CD8-positive, alpha-beta memory T cell (primary cell): ENCODE measurements at places on chromosomes 2 and 18.
A peak's percentile ranks its signal among the peaks of the same experiment; 100 is the strongest.

DNA sequence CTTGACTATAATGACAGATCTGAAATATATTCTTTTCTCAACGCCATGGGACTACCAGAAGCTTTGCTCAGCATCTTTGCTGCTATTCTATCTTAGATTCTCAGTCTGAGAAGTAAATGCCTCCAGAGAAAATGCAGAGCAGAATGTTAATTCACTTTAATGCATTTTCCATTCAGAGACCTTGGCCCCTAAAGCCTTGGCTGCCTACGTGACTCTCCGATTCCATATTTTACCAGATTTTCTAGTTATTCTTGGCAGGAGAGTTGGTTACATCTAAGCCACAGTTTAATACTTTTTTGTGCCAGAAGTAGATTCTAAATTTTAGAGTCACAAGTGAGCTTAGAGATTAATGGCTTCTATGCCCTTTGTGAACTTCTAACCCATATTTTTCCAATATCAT lies 837.1 kb upstream of the POU3F3 start:
- DNase-seq = no peak

DNA sequence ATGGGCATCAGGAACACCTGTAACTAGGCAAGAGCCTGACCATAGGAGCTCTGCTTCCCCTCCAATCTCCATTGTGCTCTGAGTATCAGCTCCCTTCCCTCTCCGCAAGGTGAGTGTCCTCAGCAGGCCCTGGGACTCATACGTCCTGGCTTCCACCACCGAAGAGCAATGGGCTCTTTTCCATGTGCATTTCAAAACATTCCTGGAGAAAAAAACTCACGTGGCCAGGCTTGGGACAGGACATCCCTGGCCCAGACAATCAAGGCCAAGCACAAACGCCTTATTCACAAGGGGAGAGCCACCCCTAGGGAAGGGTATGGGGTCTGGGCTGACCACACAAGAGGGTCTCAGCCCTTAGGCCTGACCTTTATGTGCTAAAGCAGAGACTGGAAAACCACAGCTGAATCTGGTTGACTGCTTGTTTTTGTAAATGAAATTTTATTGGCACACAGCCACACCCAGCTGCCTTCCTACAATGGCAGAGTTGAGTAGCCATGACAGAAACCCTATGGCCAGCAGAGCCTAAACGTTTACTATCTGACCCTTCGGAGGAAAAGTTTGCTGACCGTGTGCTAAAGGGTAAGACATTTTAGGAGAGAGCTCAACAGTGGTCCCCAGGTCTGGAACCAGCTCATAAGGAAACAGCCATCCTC lies 175.7 kb upstream of the ARL4C start:
- DNase-seq = no peak

- DNase-seq = peak; percentile 24
These were observed 47.4 kb upstream of the NXPH2 start for GRCh38 chr2:138827426-138828054.

DNA sequence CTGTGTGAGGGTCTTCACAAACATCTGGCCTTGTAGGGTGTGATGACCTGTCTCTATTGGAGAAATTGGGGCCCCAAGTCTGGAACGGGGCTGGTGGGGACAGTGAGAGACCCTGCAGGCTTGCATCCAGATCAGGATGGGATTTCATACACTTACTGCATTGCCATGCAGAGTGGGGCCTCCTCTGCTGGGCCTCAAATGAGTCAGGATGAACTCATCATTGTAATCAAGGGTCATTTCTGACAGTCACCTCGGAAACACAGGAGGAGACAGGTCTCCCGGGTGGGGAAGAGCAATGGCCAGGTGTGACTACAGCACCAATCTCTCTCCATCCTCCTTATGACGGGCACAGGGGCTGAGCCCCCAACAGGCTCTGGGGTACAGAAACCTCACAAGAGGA lies 48.1 kb upstream of the GALR1 start:
- no peak for DNase-seq

- no peak for DNase-seq
These were observed 6.5 kb downstream of the SULT6B1 start for GRCh38 chr2:37181726-37182684.

DNA sequence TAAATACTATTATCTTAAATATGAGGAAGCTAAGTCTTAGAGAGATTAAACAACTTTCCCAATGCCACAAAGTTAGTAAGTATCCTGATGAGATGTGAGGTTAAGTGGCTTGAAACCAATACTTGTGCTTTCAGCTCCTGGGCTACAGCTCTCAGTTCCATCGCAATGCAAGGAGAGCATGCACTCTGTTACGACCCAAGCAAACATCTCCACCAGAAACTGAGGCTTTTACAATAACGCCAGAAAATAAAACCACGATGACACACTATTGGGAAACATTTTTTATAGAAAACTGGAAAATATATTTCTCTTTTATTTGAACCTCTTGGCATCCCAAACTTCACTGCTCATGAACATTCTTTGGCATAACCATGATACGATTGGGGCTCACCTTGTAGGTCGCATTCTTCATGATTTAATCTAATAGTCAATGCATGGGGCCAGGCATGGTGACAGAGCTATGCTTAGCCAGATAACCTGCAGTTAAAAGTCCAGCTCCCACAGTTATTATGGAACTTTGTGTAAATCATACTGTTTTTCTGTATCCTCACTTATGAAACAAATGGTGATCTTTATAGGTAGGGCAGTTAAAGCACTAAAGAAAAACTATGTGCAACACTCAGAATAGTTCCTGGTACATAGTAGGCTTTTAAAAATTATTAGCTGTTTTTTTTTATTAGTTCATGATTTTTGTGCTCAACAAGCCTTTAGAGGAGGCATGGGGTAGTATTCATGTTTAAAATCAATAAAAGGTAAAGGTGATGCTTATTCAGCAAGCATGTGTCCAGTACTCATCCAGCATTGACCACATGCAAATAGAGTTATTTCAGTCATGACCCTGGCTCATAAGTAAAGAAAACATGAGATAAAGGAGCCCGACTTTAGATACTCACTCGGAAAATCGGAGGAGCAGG lies 238.3 kb upstream of the TRIB2 start:
- no peak for DNase-seq

DNA sequence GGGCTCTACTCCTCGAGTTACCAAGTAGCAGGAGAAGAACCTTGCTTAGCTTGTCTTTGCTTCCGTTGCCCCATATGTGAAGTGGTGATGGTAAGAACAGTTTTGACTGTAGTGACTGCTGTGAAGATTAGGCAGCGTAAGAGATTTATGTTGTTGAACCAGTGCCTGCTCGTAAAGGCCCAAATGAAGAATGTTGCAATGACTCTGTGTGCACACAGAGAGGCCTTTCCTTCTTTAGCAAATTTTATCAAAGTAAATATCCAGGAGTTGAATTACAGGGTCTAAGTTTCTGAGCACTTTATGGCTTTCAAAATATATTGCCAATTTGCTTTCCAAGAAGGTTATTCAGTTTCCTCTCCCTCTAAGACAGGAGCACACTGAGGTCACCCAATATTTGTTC lies 14.5 kb downstream of the NTSR2 start:
- DNase-seq = no peak

DNA sequence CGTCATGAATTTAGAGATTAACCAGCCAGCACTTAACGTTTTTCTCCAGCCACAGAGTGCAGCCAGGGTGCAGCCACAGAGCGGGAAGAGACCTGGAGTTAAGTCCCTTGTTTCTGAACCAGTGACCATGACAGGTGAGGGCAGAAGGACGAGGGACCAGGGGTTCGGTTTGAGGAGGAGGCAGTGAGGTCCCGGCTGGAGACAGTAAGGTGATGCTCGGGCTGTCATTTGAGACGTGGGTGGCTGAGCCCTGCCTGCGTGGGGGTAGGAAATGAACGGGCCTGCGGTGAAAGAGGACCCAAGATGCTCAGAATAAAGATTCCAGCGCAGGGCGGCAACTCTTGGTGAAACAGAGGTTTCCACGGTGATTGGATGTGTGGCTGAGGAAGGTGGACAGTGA lies 205.9 kb downstream of the SNTG2 start:
- no peak for DNase-seq

- no peak for DNase-seq
These were observed 184.1 kb upstream of the KYNU start for GRCh38 chr2:142693171-142693950.

DNA sequence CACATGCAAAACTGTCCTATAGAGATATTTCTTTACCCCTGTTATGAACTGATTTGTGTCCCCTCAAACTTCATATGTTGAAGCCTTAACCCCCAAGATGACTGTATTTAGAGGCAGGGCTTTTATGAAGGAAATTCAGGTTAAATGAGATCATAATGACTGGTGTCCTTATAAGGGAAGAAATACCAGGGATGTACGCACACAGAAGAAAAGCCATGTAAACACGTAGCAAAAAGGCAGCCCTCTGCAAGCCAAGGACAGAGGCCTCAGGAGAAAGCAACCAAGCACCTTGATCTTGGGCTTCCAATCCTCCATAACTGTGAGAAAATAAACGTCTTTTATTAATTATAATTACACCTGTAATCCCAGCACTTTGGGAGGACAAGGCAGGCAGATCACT lies 101.3 kb upstream of the NDUFV2 start:
- DNase-seq = no peak

DNA sequence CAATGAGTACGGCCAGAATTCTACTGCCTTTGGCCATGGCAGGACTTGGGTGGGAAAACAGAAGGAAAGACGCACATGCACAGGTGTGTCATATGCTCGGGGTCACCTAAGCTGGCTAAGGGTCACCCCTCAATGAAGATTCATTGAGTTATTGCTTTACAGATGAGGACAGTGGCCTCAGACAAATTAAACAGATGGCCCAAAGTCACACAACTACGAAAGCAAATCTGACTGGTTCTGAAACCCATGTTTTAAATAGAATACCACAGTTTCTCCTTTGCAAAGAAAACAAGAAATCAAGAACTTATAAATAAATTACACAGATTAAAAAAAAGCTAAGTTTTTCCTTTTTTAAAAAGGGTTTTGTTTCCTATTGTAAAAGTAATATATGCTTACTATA lies 70.5 kb downstream of the ID2 start:
- no peak for DNase-seq

- no peak for DNase-seq
These were observed 791.1 kb upstream of the SOX11 start for GRCh38 chr2:4900861-4901770.

GRCh38 chr2:191218292-191218898 lies 26.8 kb upstream of the MYO1B start:
- peak; percentile 11 for DNase-seq

GRCh38 chr2:73091696-73092095 lies 20.2 kb upstream of the SFXN5 start:
- DNase-seq = no peak

DNA sequence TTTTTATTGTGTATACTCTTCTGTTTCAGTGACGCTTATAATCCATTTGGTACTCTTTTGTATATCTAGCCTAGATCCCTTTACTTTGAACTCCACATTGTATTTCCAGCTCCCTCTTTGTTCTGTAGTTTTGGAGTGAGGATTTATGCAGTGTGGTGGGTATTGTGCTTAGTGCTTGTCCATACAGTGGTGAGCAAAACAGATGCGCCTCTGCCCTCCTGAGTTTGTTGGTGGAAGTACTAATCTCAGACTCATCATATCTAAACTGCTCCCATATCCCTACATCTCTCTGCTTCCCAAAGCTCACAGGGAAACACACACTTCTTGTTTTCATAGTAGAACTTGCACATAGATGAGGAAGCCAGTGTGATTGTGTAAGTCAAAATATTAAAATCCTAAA lies 12.1 kb downstream of the PTCD3 start:
- DNase-seq = no peak

- no peak for DNase-seq
These were observed 431.8 kb upstream of the MYT1L start for GRCh38 chr2:2762913-2763312.

DNA sequence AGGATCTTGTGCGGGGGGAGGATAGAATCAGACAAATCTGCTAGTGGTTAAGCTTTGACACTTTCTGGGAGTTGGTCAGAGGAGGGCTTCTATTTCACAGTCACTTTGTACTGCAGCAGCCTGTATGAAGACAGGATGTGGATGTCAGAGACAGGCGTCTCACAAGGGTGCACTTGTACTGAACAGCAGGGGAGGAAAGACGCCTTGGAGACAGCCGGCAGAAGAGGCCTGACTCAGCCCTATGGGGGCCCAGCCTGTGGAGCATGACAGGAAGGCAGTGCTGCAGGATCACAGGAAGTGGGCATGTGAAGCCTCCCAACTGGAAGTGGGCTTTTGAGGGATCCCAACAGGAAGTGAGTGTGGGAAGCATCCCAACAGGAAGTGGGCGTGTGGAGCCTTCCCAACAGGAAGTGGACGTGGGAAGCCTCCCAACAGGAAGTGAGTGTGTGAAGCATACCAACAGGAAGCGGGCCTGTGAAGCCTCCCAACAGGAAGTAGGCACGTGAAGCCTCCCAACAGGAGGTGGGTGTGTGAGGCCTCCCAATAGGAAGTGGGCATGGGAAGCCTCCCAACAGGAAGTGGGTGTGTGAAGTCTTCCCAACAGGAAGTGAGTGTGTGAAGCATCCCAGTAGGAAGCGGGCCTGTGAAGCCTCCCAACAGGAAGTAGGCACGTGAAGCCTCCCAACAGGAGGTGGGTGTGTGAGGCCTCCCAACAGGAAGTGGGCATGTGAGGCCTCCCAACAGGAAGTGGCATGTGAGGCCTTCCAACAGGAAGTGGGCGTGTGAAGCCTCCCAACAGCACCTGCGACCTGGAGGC lies 212.3 kb downstream of the SNTG2 start:
- peak; percentile 51 for DNase-seq

- DNase-seq = peak; percentile 71
These were observed 19.5 kb downstream of the MARCHF4 start for GRCh38 chr2:216352653-216353270.

GRCh38 chr2:207630491-207630890 lies 5.3 kb upstream of the METTL21A start:
- no peak for DNase-seq

DNA sequence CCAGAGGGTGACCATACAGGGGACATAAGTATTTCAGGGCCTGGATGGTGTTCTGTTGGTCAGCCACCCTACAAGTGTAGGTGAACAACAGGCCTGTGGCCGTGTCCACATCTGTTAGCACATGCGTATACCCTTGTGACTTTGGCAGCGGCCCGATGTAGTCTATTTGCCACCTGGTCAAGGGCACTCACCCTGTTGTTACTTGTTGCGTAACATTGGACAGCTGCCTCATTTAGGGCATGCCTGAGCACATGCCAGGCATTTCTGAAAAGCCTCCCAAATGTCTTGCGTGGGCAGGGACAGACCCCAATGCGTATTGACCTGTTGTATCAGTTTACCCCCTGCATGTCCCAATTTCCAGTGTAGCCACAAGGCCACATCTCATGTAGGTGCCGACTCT lies 235.0 kb downstream of the MBD5 start:
- no peak for DNase-seq

- DNase-seq = no peak
These were observed 28.1 kb upstream of the CHST9 start for GRCh38 chr18:27213123-27213717.

GRCh38 chr2:47487498-47487875 lies 84.5 kb downstream of the MSH2 start:
- no peak for DNase-seq
